Putamen (tissue), 1 donor: ENCODE measurements at places on chromosomes 6 and 20.

GRCh38 chr20:3815703-3816315 lies 4.5 kb upstream of the AP5S1 start:
- no peak for DNase-seq

GRCh38 chr6:1290086-1290485 lies 21.8 kb upstream of the FOXQ1 start:
- no peak for DNase-seq

GRCh38 chr20:49526056-49526455 lies 41.9 kb downstream of the PTGIS start:
- no peak for DNase-seq

DNA sequence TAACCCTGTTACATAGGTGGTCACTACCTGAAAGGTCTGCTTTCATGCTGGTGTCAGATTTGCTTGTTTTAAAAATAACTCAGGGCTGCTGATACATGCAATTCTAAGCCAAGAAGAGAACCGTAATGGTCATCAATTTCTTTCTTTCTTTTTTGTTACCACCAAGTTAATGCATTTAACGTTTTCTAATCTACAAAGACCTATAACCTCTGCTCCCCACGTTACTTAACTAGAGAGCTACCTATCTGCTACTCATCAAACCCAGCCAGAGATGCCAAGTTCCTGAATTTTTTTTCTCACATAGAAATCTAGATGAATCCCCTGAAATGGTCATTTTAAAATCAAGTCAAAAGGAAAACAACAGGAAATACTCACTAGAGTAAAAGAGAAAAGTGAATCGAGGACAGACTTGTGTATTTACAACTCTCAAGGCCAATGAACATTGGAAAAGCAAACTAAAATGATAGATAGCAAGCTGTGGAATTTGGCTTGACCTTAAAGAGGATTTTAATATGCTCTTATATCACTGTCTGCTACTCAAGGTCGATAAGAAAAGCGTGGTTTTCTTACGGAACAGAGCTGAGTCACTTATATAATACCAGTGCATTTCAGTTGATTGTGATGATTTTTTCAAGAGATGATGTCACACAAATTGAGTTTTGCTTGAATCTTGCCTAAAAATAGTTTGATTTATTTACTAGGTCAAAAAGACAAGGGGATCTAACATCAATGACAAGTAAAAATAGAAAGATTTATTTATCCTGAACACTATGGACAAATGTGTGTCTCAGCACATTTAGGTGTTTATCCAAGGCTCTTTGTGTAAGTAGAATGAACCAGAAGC lies 67.9 kb downstream of the SGK1 start:
- no peak for DNase-seq

GRCh38 chr20:19967445-19967844 lies 49.7 kb upstream of the NAA20 start:
- DNase-seq, result no peak
